OCI-LY7 (cell line): ENCODE measurements at places on chromosomes 3 and 15. TPM values are rescaled to one million over a fixed set of nuclear protein-coding genes. Genes with fewer than 3 reads are reported as not detected.

DNA sequence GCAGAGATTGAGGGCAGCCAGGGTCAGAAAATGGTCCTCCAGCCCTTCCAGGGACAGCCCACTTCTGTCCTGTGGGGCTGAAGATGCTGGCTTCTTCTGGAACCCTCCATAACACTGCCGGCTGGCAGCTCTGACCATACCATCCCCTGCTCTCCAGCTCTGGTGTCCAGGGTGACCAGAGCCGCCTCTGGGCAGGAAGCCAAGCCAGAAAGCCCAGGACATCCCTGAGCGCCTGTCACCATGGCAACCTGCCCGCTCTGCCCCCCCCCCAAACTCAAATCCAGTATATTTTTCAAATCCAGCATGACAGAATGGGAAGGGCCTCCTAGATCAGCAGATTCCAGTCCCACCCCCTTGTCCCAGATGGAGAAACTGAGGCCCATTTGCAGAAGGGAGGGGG is 420 bp upstream of the TMIE start:
- no peak for DNase-seq

GRCh38 chr15:85377986-85378385 is 2.4 kb upstream of the AKAP13 start:
- DNase-seq = no peak

The ATP2C1 gene
- 46.2 and 56.8 TPM in 2 replicates for total RNA-seq

DNA sequence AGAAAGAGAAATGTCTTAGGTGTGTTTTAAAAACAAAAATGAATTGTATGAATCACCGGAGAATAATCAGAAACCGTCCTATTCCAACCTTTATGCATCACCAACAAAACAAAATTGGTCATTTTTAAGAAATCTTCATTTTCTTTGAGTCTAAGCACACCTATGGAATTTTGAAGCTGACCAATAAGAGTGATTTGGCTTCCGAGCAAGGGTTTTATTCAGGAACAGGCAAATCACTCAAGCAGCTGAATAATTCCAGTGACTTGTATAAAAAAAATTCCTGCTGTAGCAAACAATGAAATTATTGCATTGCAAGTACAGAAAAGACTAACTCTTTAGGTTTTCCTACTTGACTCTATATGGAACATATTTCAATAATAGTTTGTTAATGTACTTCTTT is 83.8 kb upstream of the FNDC3B start:
- no peak for DNase-seq

- no peak for DNase-seq
Measured at GRCh38 chr3:171876680-171877147, 33.6 kb downstream of the TMEM212 start.
